Left cardiac atrium (tissue), 4 donors: ENCODE measurements at places on chromosomes 7 and 10. TPM values are rescaled to one million over a fixed set of nuclear protein-coding genes. Genes with fewer than 3 reads are reported as not detected.

SKIDA1 gene
- 2.0 TPM for total RNA-seq

CDHR1 gene
- 0.68 TPM for total RNA-seq

PITX3 gene
- total RNA-seq: not detected

- DNase-seq: no peak
These were observed 52.2 kb downstream of the UNC5B start for GRCh38 chr10:71264345-71265200.

DNA sequence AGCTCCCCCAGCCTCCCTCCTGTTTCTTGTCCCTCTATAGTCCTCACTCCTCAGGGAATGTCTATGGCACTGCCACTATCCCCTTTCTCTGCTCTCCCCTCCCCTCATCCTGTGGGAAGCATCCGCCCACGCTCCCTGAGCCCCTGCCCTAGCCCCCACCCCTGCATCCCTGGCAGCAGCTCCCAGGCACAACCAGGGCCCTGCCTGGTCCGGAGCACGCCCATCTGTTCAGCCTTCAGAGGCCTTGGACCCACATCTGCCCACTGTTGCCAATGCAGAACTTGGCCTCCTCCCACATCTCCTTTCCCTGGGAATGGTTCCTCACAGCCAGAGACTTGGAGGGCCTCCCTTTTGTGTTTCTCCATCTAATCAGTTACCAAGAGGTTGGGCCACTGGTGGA, 20.4 kb upstream of the TBRG4 start:
- DNase-seq: no peak

- DNase-seq: no peak
These were observed 116.6 kb downstream of the KMT2E start for GRCh38 chr7:105130580-105130979.

DNA sequence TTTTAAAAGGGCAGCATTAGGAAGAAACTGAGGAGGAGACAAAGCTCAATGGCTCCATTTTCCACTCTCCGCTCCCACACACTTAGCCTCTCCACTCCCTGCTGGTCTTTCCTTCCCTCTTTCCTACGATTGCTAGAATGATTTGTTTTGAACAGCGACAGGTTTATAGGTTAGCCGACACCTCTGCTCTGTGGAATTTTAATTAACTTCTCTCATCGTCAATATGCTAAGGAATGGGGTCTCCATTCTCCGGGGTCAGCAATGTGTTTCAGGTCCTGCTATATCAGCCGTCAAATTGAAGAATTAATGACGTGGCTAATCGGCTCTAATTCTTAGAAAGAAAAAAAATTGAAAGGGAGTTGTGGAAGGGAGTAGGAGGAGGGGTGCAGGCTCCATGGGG, 28.9 kb downstream of the FBXW4 start:
- no peak for DNase-seq

MACROH2A2 gene
- total RNA-seq: 13.0 TPM
